ENCODE measurements at places on chromosomes 5 and 9. TPM values are rescaled to one million over a fixed set of nuclear protein-coding genes. Genes with fewer than 3 reads are reported as not detected.

Gene ATG12
- 62.7 TPM for total RNA-seq

DNA sequence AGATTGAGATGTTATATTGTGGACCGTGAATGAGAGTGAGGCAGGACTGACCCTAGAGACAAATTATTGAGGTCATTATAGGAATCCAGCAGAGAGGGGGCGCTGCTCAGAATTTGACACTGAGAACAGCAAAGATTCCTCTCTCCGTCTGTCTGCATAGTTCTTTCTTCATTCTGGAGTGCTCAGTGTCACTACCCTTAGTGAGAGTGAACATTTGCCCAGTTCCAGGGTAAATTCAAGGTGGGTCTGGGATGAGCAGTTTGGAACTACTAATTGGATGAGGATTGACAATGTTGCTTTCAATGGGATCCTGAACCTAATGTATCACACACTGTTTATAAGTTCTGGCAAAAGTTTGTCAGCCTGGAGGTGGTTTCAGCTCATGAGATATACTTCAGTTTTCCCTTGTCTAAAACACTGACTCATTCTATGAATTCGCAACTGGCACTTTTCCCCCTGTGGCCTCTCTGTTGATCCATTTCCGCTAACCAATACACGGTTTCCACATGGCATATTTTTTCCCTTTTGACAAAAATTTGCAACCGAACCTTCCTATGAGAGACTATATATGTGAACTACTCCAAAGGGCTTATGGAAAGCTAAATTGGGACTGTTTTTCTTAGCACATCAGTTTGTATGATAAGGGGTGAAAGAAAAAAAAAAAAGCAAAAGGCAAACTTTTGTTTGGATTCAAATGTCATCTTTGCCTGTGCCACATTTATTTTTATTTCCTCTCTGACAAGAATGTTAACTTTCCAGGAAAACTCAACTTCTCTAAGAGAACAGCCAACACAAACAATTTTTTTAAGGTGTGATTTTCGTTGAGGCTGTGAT lies 1240.7 kb upstream of the WWC1 start:
- H3K36me3 ChIP-seq = no peaks in the 10 kb centered on the region
- DNase-seq = no peak
- no peaks in the 10 kb centered on the region for H3K27me3 ChIP-seq
- no peak overlapping the region for H3K27ac ChIP-seq
- no peak overlapping the region for H3K4me3 ChIP-seq

DNA sequence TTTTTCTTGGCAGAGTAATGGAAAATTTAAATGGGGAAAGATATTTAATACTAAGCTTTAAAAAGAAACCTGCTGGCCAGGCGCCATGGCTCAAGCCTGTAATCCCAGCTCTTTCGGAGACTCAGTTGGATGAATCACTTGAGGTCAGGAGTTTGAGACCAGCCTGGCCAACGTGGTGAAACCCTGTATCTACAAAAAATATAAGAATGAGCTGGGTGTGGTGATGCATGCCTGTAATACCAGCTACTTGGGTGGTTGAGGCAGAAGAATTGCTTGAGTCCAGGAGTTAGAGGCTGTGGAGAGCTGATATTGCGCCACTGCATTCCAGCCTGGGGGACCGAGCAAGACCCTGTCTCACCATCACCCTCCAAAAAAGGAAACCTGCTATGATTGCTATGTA lies 32.8 kb downstream of the TUT7 start:
- no peak for DNase-seq
- peaks cover 20% of the 10 kb centered on the region for H3K36me3 ChIP-seq
- H3K27me3 ChIP-seq = no peaks in the 10 kb centered on the region
- no peaks in the 10 kb centered on the region for H3K4me1 ChIP-seq
- H3K4me3 ChIP-seq = no peak overlapping the region
- no peak overlapping the region for H3K27ac ChIP-seq

Gene OR1Q1
- not detected for total RNA-seq

All from Calu3 (cell line).